ENCODE measurements at places on chromosomes 2 and 18.

GRCh38 chr2:8627692-8628085 is 54.2 kb upstream of the ID2 start:
- DNase-seq: peak; percentile 63

GRCh38 chr2:140276661-140277060 is 1496.5 kb upstream of the NXPH2 start:
- DNase-seq: no peak

DNA sequence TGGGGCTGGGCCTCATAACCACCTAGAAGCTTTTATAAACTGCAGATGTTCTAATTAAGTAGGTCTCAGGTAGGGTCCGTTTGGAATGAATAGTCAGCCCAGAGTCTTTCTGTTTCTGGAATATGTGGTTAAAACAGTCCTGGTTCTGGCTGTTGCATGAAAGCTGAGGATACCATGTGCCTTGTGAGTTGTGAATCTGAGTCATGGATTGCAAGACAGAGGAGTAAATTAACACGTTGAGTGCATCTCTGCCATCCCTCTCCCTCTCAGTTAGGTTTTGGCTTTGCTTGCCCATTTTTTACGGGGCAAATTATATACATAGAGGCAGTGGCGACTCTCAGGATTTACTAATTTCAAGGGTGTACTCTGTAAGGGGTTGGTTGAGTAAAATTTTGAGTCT is 59.1 kb downstream of the NCK2 start:
- no peak for DNase-seq

DNA sequence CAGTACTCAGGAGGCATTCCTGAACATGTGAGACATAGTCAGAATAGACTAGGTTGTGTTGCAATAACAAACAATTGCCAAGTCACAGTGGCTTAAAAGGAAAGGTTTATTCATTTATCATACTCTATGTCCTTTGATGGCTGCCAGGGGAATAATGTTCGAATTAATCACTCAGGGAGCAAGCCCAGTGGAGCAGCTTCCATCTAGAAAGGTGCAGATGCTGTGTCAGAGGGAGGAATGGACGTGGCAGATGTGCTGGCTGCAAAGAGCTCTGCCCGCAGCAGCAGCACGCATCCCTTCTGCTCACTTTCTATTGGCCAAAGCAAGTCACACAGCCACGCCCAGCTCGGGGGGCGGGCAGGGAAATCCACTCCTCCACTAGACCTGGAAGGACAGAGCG is 105.9 kb upstream of the AQP4 start:
- no peak for DNase-seq

DNA sequence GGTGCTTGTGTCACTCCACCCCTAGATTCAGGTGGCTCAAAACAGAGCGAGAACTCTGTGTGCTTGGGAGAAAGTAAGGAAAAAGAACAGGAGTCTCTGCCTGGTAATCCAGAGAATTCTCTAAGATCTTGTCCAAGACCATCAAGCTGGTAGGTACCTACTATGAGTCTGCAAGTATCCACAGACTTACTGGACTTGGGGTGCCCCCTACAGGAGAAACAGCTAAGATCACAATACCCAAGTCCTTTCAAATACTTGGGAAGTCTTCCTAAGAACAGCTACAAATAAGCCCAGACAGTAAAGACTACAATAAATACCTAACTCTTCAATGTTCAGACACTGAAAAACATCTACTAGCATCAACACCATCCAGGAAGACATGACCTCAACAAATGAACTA is 1143.6 kb upstream of the ACVR2A start:
- DNase-seq: no peak

DNA sequence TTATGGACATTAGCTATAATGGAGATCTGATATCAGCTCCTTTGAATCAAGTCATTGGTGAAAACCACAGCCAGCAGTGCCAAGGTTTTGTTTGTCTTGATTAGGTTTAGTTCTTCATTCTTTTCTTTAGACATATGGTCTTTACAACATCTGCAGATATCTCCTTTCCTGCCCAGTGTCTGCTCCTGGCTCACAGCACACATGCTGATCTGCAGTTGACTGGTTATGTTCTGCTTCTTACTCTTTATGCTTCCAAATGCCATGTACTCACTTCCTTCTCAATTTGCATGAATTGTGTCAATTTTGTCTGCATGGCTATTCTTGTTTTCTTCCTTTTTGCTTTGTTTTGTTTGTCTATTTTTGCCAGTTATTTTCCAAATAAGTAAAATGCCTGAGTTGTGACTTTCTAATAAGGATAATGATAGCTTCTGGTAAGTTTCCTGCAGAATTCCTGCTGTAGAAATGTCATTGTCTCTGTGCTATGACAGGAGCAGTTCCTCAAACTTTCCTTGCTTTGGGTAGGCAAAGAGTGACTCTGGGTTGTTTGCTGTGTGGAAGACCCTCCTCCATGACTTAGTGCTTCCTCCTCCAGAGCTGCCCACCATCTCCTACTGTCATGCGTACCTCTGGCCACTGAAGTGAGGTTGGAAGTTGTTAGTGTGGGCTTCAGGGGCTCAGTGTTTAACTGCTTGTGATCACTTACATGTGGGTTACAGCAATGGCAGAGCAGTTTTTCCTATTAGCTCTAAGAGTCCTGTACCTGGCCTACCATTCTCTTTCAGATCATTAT is 8.2 kb downstream of the ARHGAP25 start:
- no peak for DNase-seq

- no peak for DNase-seq
Observed at GRCh38 chr2:233211548-233211895, 40.0 kb upstream of the ATG16L1 start.

DNA sequence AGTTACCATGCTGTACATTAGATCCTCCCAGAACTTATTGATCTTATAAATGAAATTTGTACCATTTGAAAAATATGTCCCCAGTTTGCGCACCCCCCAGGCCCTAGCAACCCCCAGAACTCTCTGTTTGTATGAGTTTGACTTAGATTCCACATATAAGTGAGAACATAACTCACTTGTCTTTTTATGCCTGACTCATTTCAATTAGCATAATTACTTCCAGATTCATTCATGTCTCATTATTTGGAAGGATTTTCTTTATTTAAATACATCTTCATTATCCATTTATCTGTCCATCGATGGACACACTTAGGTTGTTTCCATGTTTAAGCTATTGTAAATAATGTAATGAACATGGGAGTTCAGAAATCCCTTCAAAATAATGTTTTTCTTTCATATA is 705.9 kb downstream of the CCDC85A start:
- DNase-seq: no peak

DNA sequence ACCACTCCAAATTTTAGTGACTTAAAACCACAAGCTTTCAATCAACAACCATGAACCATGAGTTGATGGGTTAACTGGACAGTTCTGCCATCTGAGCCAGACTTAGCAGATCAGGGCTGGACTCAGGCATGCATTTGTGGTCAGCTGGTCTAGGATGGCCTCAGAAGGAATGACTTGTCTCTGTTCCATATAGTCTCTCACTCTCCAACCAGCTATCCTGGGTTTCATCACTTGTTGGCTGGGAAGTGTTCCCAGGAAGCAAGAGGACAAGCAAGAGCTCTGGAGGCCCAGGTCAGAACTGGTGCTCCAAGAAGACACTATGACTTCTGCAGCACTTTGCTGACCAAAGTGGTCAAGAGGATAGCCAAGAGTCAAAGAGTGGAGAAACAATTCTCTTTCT is 17.5 kb upstream of the MAP3K20 start:
- no peak for DNase-seq

- DNase-seq: peak; percentile 6
Observed at GRCh38 chr2:3154700-3155099, 222.9 kb downstream of the EIPR1 start.

DNA sequence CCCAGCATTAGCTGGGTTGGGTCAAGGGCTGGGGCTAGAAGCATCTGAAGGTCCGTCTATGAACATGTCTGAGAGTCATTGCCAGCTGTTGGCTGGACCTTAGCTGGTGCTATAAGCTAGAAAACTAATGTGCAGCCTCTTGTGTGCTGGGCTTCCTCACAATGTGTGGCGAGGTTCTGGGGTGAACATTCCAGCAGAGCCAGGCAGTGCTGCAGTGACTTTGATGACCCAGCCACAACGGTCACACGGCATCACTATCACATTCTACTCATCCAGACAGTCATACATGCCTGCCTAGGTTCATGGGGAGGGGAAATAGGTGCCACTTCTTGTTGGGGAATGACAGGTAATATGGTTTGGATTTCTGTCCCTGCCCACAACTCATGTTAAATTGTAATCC is 260.5 kb downstream of the CYP26B1 start:
- no peak for DNase-seq

DNA sequence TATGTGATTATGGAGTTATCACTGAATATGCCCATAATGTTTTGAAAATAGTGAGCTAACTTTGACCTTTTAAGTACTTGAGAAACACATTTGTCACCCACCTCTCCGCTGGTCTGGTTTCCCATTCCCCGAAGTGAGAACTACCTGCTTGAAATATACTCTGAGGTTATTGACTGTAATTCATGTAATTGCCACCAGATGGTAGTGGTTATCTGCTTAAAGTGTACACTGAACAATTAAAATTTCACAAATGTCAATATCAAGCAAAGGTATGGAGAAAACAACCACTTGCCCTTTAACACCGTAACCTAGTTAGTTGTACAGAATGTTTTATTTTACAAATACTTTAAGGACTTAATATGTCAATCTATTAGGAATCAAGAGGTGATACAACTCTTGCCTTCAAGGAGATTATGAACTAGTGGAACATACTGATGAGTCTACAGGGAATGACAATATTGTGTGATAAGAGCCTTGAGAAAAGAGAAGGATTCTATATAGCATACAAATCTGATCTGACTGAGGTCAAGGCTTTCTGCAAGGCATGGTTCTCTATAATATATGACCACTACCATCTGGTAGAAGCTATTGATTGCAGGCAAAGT is 316.8 kb upstream of the KCNH7 start:
- peak; percentile 43 for DNase-seq

DNA sequence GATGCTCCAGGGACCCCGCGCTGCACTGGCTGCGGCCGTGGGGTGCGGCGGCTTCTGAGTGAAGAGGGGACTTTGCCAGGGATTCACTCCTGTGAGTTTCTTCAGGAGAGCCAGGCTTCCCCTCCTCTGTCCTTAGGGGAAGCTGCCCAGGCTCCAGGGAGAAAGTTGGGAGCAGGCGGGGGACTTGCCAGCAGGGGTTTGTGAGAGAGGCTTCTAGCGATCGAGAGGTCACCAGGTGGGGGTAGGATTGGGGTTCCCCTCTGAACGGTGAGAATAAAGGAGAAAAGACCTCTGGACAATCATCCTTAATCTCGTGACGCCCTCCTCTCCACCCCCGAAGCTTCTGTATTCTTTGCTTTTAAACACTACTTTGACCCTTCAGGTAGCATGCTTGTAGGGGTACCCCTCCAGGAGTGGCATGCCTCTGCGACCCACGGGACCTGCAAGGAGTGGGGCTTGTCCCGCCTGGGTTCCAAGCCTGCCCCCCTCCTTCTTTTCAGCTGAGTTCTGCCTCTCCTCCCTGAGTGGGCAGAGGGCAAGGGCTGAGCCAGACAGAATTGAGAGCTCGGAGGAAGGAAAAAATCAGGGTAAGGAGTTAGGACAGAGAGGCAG is 601 bp downstream of the PROKR1 start:
- DNase-seq: no peak

GRCh38 chr2:118638453-118638852 is 209.0 kb downstream of the EN1 start:
- no peak for DNase-seq

GRCh38 chr2:212288308-212288707 is 250.3 kb downstream of the ERBB4 start:
- no peak for DNase-seq
